ENCODE measurements at places on chromosomes 1 and 21.

- DNase-seq: no peak
Measured at GRCh38 chr1:58585166-58585565, 8.1 kb upstream of the TACSTD2 start.

DNA sequence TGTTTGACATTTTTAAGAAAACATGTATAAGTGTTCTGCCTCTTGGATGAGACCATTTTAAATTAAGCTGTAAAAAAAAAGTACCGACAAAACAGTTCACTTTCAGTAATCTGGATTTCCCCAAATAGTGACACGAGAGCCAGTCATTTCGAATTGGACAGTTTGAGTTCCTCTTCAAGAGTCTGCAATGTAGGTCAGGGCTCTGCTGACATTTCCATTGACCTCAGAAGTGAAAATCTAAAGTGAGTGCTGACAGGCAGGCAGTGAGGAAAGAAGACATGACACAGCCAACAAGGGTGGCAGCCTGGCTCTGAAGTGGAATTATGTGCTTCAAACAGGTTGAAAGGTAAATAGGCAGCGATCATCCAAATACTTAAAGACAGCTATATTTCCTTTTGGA lies at the start of gene IL23R:
IL23R (plus strand) TSS at position 259 of the 400 bp plus-strand sequence. CDS start 1,667 bp downstream, outside the sequence.
- DNase-seq: no peak

DNA sequence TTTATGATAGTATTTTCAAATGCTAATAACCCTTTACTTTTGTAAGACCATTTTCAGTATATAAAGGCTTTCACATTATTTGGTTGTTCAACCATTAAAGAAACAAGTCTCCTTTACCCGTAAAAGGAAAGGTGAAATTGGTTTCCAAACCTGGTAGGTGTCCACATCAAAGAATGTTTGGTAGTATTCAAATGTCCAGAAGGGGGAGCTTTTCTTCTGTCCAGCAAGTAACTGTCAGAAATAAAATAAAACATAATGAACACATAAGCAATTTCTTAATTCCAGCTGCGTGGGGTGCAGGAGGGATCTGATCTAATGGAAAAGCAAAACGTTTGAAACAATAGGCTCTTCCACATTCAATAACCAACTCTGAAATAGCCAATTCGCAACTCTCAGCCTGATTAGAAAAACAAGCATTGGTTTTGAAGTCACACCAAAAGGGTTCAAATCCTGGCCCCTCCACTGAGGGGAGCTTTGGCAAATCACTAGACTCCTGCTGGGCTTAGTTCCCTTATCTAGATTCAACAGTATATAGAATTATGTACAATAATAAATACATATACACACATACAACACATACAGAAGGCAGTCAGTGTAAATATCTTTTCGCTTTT lies 11.0 kb downstream of the YIPF1 start:
- no peak for DNase-seq

- no peak for DNase-seq
Measured at GRCh38 chr1:204659056-204659455, 26.5 kb downstream of the LRRN2 start.

- no peak for DNase-seq
Measured at GRCh38 chr21:35476621-35477395, 427.7 kb upstream of the RUNX1 start.

DNA sequence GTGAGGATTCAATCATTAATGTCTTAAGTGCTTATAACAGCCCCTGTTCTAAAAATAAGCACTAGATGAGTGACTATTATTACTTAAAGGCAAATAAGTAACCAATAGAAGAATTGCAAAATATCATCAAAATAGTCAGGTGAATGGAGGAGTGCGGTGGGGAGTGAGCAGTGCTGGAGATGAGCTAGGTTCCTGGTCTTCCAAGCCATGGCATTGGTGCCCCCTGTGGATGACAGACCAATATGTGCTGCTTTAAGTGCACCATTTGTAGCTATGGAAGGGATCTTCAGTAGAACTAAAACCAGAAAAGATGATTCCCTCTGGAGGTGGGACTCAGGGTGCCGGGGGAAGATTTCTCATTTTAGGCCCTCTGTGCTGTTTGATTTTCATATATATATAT lies 46.1 kb upstream of the SLC30A1 start:
- DNase-seq: no peak

GRCh38 chr1:92536211-92536979 lies 49.7 kb upstream of the GFI1 start:
- DNase-seq: no peak

- no peak for DNase-seq
Measured at GRCh38 chr1:159142726-159143510, 28.5 kb upstream of the CADM3 start.

GRCh38 chr1:54332781-54333585 lies 73.2 kb downstream of the SSBP3 start:
- no peak for DNase-seq

- DNase-seq: no peak
Measured at GRCh38 chr1:219555806-219556205, 57.1 kb downstream of the ZC3H11B start.

GRCh38 chr1:54955359-54955758 lies 25.1 kb upstream of the TMEM61 start:
- DNase-seq: no peak

- no peak for DNase-seq
Measured at GRCh38 chr1:85289207-85289847, 12.9 kb upstream of the BCL10 start.

DNA sequence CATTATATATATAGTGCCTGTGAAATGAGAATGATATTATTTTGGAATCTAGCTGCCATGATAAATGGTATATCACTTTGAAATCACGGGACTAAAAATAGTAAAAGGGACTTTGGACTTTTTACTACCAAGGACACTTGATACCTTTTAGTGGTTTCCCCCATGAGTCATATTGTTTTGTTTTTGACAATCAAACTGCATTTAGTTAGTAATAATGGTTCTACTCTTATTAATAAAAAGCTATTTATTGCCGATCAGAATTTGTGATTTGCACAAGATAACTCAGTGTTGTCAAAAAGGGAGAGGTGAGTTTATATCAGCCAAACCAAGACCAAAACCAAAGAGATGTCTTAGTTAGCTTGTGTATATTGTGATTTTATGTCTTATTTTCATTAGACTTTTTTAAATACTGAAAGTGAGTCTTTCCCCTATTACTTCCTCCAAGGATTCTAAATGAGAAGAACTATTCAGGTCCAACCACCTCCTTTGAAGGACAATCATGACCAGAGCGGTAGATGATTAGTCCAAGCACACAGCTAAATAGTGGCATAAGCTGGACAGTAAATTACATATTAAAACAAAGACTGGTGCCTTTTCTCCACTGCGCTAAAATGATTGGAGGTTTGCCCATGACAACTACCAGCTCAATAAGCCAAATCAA lies 281.7 kb upstream of the ESRRG start:
- DNase-seq: no peak

- DNase-seq: no peak
Measured at GRCh38 chr1:168910403-168910802, 181.4 kb upstream of the DPT start.

GRCh38 chr1:42847721-42848460 lies 1.5 kb downstream of the ZNF691 start:
- DNase-seq: no peak

DNA sequence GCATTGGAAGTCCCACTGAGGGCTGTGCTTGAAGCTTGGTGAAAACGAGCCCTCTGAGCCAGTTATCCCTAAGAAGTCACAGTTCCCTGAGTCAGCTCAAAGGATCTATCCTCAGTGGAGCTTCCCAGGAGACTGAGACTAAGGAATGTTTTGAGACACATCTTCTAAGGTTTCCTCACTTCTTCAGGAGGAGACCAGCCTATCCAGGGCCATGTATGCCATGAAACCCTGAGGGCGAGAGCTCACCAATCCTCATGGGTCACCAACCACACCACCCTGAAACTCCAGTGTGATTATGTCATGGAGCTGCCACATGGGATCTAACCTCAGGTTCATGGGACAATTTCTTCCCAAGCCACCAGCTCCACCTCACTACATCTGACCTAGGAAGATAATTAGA lies 7.6 kb upstream of the TIE1 start:
- no peak for DNase-seq

DNA sequence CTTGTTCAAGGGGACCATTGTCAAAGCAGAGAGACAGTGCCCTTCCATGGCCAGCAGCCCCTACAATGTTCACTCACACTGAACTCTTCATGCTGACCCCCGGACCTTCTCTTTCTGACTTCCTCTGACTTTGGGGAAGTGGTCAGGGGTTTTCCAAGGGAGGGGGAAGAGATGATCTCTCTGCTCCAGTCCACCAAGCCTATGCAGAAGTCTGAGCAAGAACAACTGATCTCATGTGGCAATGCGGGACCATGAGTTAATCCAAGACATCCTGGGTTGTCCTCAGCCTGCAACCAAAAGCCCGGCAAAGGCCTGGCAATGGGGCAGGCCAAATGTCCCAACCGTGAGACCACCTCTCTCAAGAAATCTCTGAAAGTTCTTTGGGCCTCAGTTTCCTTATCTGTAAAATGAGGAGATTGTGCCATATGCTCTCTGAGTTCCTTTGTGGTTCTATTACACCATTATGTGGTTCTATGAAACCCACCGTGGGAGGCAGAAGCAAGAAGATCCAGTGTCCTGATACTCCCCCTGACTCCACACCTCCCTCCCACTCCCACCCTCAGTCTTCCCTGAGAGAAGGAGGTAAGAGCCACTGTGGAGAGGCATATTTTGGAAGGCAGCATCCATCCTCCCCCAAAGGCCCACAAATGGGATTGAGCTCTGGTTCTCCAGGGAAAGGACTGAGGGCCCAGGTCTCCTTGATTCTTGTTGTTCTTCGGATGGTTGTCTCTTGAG lies 11.8 kb upstream of the ARHGEF2 start:
- DNase-seq: no peak

- no peak for DNase-seq
Measured at GRCh38 chr21:34811368-34811767, 142.6 kb downstream of the CLIC6 start.

- DNase-seq: no peak
Measured at GRCh38 chr21:27526451-27526850, 559.6 kb upstream of the ADAMTS5 start.

GRCh38 chr1:175628548-175629317 lies 114.7 kb downstream of the TNR start:
- DNase-seq: no peak

Measured in left renal cortex interstitium (tissue), 4 donors.